ENCODE measurements at places on chromosomes 3 and 15.

GRCh38 chr3:61632568-61633175 lies 71.3 kb downstream of the PTPRG start:
- no peak for DNase-seq

DNA sequence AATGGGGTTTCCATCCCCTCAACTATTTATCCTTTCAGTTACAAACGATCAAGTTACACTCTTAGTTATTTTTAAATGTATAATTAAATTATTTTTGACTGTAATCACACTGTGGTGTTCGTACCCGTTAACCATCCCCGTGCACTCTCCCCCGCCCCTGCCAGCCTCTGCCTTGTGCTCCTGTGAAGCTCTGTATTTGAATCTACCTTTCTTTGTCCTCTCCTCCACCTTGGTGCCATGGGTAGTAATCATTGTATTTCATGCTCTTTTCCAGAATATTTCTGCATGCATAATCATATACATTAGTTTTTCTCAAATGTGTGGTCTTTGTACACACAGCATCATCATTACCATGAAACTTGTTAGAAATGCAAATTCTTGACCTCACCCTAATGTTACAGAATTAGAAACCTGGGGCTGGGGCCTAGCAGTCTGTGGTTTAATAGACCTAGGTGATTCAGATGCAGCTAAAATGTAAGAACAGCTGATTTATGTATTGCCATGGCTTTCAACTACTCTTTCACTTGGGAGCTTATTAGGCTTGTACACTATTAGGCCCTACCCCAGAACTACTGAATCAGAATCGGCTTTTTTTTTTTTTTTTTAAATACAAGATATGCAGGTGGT lies 91.5 kb downstream of the STT3B start:
- DNase-seq, result no peak

DNA sequence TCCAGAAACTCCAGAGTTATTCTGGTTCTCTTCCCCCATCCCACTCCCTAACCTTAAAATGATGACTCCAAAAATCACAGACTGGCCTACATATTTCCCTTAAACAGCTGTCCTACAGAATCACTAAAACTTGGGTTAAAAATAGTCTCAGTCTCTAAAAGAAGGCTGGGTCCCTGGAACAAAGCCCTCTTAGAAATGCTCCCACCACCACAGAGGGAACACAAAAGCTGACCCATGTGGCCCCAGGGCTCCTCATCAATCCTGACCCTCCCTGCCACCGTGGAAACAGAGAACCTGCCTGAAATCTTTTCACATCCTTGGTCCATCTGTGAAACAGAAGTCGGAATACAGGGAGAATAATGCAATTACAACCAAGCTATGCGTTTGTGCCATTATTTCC lies 55.7 kb upstream of the DCLK3 start:
- no peak for DNase-seq

DNA sequence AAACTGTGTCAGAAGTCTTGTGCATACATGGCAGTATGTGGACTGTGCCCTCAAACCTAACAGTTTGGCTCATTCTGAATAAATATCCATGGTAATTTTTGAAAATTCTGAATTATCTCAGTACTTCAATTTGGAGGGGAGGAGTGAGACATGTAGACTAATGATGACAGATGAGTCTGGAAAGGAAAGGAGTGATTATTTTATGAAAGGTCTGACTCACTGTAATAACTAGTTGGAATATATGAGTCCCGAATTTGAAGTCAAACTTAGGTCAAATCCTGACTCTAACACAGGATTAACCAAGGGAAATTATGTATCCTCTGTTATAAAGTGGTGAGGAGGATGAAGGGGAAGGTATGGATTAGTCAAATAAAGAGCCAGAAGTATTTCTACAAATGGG lies 38.6 kb downstream of the SUCNR1 start:
- DNase-seq, result no peak

GRCh38 chr3:146350852-146351251 lies 99.9 kb upstream of the PLSCR4 start:
- DNase-seq, result no peak

- no peak for DNase-seq
Observed at GRCh38 chr3:43489930-43490329, 131.9 kb downstream of the ANO10 start.

DNA sequence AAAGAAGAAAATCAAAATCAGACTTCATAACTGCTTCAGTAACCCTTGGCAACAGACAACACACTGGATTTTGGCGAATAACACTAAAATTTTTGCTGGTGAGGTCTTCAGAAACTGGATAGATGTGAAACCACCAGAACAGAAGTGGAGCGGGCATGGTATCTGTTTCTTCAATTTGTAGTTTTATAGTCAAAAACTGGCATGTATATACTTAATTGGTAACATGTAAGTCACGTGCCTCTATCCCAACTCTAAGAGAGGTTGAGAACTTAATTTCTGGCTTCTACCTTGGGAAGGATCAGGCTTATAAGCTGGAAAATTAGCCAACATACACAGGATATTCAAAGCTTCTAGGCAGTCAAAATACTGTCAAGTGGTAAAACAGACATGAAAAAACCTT lies 172.6 kb upstream of the CHL1 start:
- no peak for DNase-seq

- no peak for DNase-seq
Observed at GRCh38 chr3:129282727-129283327, 4.2 kb downstream of the HMCES start.

All from activated CD4-positive, alpha-beta T cell treated with anti-CD3 and anti-CD28 coated beads for 1 hour (primary cell).